ENCODE measurements at places on chromosomes 5 and 9.

GRCh38 chr9:129838707-129839259 is 3.5 kb downstream of the USP20 start:
- peak; percentile 88 for DNase-seq

DNA sequence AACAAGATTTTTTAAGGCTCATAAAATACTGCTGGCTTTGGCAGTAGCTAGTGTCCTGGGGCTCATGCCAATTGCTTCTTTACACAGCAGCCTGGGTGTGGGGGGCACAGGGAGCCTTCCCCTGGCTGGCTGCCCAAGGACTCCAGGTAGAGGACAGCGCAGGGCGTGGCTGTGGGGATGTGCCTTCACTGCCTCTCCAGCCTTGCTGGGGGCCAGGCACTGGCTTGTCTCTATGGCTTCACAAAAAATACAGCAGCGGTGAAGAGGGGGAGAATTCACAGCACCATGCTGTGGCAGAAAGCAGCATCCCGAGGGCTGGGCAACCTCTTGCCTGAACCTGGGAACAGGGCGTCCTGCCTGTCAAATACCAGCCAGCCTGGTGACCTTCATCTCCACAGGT is 57.4 kb downstream of the DAP start:
- DNase-seq: no peak

GRCh38 chr9:79764374-79764773 is 192.6 kb downstream of the TLE4 start:
- peak; percentile 98 for DNase-seq

GRCh38 chr5:139746691-139747582 is 48.7 kb upstream of the PSD2 start:
- DNase-seq: no peak

DNA sequence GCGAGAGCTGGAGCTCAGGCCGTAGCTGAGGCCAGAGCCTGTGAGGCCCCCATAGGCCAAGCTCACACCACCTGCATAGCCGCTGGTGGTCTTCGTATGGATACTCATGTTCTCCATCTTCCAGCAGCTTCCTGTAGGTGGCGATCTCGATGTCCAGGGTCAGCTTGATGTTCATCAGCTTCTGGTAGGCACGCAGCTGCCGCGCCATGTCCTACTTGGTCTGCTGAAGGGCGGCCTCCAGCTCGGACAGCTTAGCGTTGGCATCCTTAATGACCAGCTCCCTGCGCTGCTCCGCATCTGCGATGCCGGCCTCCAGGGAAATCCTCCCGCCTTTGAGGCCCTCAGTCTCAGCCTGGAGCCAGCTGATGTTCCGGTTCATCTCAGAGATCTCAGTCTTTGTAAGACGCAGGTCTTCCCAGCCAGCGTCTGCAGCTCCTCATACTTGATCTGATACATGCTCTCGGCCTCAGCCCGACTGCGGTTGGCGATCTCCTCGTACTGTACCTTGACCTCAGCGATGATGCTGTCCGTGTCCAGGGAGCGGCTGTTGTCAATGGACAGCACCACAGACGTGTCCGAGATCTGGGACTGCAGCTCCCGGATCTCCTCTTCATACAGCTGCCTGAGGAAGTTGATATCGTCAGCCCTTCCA is 172.1 kb downstream of the PPP2R2B start:
- no peak for DNase-seq

- DNase-seq: no peak
These were observed 50.3 kb downstream of the RXRA start for GRCh38 chr9:134376386-134377142.

DNA sequence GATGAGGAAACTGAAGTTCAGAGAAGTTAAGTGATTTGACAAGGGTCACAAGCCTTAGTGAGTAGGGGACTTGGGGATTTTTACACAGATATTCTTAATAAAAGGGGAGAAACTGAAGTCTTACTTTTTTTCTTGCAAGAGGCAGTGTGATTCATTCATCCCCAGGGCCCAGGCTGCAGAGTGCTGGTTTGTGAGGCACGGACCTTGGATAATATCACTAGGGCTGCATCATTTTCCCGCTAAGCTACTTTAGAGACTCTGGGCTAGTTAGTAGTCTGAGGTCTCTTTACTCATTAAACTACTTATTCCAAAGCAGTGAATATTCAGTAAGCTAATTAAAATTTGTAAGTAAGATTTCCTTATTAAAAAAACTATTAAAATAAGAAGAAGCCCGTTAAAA is 195.0 kb downstream of the PBX3 start:
- DNase-seq: no peak

DNA sequence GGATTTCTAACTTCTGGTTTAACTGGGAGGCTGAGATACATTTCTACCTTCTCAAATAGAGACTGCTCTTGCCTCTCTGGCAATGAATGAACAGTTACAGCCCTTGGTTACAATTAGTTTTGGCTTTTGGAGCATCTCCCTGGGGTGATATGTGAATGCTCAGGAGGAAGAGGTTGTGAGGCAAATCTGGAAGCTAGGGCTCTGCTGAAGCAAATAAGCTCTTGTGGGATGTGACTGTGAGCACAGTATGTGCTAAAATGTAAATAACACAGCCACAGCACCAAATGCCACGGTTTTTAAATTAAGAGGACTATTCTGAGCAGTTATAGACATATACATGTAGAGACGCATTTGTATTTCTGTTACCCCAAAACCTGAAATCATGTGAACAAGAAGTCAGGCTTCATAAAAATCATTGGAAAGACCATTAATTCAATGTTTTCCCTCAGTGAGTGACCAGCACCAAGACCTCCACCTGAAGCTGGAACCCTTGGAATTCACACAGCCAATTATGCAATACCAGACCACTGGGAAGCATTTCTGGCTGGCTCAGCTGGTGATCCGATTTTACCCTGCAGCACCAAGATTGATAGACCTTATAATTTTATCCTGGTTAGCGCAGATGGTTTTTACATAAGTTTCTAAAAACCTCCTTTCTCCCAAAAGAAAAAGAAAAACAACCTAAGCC is 3.0 kb upstream of the SLC44A1 start:
- no peak for DNase-seq

All from GM04504 (cell line).